Activated CD8-positive, alpha-beta memory T cell treated with anti-CD3 and anti-CD28 coated beads, Interleukin-2, amount 10 ng/mL, durations not matched to agents 7 days and 5 days (primary cell): ENCODE measurements at places on chromosomes 3 and 15. TPM values are rescaled to one million over a fixed set of nuclear protein-coding genes. Genes with fewer than 3 reads are reported as not detected.
A peak's percentile ranks its signal among the peaks of the same experiment; 100 is the strongest.

STRC gene
- 1.1 TPM for total RNA-seq

SORD gene
- 10.7 TPM for total RNA-seq

CHRNA5 gene
- total RNA-seq = 6.8 TPM

RTP1 gene
- total RNA-seq = not detected

TP63 gene
- 0.58 TPM for total RNA-seq

GOLGA8N gene
- 22.9 TPM for total RNA-seq

ATP13A5 gene
- total RNA-seq = not detected

STAB1 gene
- total RNA-seq = not detected

XIRP1 gene
- total RNA-seq = 0.06 TPM

ABHD6 gene
- total RNA-seq = 5.0 TPM

SLC2A2 gene
- not detected for total RNA-seq

GOLGA6L24 gene
- not detected for total RNA-seq

EHD4 gene
- total RNA-seq = 15.6 TPM

DNA sequence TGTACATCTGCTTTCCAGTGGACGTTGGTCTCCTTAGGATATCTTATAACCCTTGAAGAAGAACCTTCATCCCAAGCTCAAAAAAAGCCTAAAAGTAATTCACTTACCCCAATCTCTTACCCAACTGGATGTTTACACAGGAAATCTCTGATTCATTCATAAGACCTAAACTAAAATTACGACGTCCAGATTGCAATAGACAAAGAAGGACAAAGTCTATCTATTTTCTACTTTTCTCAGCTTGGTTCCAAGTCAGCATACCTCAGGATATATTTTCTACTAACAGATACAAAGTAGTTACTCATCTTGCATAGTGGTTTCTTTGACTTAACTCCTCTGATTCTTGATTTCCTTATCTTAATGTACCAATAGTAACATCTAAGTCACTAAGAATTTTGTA, 669.9 kb downstream of the OTOL1 start:
- H3K4me1 ChIP-seq = no peaks in the 10 kb centered on the region
- no peak for DNase-seq
- no peak overlapping the region for H3K4me3 ChIP-seq
- no peak overlapping the region for H3K27ac ChIP-seq
- no peaks in the 10 kb centered on the region for H3K36me3 ChIP-seq
- no peaks in the 10 kb centered on the region for H3K27me3 ChIP-seq

DNA sequence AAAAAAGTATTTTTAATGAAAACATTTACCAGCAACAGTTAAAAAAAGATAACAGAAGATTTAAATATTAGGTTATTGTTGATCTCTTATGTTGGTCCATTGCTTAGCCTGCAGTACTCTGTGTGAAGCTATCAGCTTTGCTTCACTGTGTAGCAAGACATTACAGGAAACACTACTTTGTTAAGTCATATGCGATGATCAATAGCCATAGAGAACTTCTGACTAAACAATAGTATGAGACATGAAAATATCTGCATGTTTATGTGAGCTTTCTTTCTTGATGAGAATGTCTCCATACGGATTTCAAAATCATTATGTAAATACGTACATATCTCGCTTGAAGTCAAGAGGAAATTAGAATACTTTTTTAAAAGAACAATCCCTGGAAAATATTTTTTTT, 27.0 kb upstream of the CAPN3 start:
- no peak overlapping the region for H3K27ac ChIP-seq
- no peaks in the 10 kb centered on the region for H3K27me3 ChIP-seq
- no peaks in the 10 kb centered on the region for H3K4me1 ChIP-seq
- no peak overlapping the region for H3K4me3 ChIP-seq
- H3K36me3 ChIP-seq = peaks cover 26% of the 10 kb centered on the region
- DNase-seq = no peak

DNA sequence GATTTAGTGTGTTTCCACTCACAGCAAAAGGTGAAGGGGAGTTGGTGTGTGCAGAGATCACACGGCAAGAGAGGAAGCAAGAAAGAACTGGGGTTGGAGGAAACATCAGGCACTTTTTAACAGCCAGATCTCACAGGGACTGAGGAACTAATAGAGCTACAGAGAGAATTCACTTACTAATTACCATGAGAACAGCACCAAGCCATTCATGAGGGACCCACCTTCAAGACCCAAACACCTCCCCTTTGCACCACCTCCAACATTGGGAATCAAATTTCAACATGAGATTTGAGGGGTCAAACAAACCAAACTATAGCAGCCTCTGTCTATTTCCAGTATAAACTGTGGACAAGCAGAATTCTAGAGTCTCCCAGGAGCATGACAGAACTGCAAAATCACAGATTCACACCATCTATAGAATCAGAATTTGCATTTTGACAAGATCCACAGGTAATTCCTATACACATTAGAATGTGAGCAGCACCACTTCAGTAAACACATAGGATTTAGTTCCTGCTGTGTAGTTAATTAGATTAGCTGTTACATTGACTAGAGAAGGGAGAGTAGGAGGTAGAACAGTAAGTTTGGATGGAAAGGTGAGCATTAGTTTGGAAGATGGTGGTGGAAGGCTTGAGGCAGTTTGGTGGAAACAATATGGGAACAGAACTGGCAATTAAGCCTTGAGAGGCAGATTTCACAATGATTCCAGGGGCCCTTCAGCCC, 311.7 kb downstream of the NSUN3 start:
- no peak overlapping the region for H3K4me3 ChIP-seq
- H3K36me3 ChIP-seq = no peaks in the 10 kb centered on the region
- no peaks in the 10 kb centered on the region for H3K4me1 ChIP-seq
- H3K27me3 ChIP-seq = no peaks in the 10 kb centered on the region

DNA sequence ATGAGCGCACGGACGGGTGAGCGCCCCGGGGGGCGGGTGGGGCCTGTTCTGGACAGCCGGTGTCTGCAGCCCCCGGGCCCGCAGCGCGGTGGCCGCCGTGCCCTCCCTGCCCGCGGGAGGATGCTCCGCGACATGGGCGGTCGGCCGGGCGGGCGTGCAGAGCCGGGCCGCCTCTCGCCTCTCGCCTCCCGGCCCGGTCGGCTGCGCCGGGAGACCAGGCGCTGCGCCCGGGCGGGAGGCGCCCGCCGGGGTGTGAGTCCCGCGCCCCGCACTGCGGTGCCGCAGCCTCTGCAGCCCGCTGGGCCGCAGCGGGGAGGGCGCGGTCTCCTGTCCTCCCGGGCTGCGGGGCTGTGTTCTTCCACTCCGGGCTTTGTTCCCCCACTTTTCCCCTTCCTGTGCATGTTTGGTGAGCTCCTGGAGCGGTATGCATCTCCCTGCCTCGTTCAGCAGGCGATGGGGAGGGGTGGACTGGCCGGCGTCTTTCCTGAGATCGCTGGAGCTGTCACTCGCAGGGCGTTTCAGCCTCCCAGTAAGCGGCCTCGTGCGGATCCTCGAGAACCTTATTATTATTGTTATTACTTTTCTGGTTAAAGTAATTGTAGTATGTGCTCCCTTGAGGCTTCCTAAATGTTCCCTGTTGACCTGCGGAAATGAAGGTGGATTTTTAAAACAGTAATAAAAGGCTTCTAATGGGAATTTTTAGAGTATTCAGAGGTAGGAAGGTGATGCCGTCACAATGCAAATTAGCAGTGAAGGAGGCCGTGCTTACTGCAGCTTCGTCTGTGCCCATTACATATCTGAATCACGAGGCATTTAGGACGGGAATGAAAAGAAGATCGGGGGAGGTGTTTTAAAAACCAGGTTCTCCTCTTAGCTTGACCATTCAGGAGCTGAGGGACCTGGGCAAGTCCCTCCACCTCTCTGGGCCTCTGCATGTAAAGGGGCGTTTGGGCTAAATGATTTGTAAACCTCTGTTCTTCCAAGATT, 593 bp downstream of the TMOD2 start:
- peaks cover 30% of the 10 kb centered on the region for H3K27me3 ChIP-seq
- H3K4me1 ChIP-seq = peaks cover 36% of the 10 kb centered on the region

GRCh38 chr15:74725845-74726773, 781 bp upstream of the CYP1A1 start:
- peak overlapping the region; percentile 67 for H3K4me3 ChIP-seq
- H3K27me3 ChIP-seq = peaks cover 29% of the 10 kb centered on the region
- peak overlapping the region; percentile 76 for H3K27ac ChIP-seq
- DNase-seq = peak; percentile 77

GRCh38 chr3:111998636-111999483, at the start of gene TAGLN3:
TSS of gene TAGLN3 (plus strand) at chr3:111998922. CDS start at chr3:111999423, 501 bp downstream.
- DNase-seq = no peak
- H3K4me3 ChIP-seq = peak within 1 kb of the TSS; percentile 42
- H3K27ac ChIP-seq = no peak within 1 kb of the TSS
- peaks cover 22% of the 10 kb centered on the region for H3K4me1 ChIP-seq
- H3K27me3 ChIP-seq = no peaks in the 10 kb centered on the region

- no peak for DNase-seq
- no peaks in the 10 kb centered on the region for H3K27me3 ChIP-seq
- H3K4me3 ChIP-seq = no peak overlapping the region
These were observed 105.4 kb downstream of the SCAPER start for GRCh38 chr15:76799760-76800159.

DNA sequence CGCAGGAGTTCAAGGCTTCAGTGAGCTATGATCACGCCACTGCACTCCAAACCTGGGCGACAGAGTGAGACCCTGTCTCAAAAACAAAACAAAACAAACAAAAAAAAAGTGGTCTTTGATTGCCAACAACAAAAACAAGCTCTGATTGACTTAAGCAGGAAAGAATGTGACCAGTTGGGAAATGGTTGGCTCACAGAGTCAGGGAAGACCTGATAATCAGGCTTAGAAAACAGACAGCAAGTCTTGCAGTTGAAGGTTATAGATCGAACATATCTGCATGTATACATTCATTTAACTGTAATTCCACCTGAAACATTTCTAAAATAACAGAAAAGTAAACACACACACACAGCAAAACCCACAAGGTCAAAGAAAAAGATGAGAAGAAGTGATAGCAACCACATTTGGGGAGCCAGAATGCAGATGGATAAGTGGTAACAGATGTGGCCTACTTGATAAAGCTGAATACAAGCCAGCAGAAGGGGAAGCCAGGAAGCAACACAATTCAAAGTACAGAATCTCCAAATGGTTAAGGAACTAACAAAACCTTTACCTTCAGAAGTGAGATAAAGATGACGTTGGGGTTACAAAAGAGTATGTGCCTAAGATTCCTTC, 699.9 kb upstream of the ZNF385D start:
- H3K27me3 ChIP-seq = no peaks in the 10 kb centered on the region
- H3K4me3 ChIP-seq = no peak overlapping the region
- H3K4me1 ChIP-seq = no peaks in the 10 kb centered on the region
- H3K27ac ChIP-seq = no peak overlapping the region
- H3K36me3 ChIP-seq = no peaks in the 10 kb centered on the region

DNA sequence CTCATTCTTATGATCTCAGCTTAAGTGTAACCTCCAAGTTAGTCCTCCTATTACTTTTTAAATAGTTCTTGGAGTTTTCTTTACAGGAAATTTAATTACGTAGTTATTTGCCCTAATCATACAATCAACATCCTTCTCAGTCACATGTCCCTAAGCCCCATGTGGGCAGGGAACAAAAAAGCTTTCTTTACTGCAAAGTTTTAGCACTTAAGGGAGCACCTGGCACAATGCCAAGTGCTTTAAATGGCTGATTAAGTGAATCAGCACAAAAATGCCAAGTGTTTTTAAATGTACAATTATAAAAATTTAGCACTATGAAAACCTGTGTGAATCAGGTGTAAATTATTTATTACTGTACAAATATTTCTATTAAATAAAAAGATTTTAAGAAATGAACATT, 445.3 kb downstream of the C3orf38 start:
- no peak overlapping the region for H3K27ac ChIP-seq
- no peak for DNase-seq
- no peak overlapping the region for H3K4me3 ChIP-seq
- H3K36me3 ChIP-seq = no peaks in the 10 kb centered on the region

GRCh38 chr3:1532935-1533606, 440.2 kb downstream of the CNTN6 start:
- DNase-seq = no peak
- H3K27ac ChIP-seq = no peak overlapping the region
- no peaks in the 10 kb centered on the region for H3K27me3 ChIP-seq
- H3K4me3 ChIP-seq = no peak overlapping the region
- no peaks in the 10 kb centered on the region for H3K4me1 ChIP-seq

DNA sequence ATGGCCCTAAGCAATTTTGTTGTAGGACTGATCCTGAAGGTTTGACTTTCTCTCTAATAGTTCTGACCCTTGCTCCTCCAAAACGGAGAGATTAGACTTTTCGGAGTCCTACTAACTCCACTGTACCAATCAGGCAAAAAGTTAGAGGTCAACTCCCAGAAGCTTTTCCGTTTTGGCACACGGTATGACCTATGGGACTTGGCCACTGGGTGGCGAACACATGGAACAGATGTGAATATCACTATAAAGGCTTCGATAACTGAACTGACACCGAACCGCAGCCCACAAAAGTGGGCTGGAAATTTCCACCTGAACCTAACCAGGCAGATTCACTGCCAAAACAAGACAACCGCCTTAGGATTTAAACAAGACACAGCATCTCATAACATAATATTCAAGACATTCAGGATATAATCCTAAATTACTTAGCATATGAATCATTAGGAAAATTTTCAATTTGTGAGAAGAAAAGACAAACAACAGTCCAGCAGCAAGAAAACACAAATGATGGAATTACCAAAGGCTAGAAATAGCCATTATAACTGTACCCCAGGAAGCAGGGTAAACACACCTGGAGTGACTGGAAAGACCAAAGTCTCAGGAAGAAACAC, 12.2 kb upstream of the TM2D3 start:
- H3K4me1 ChIP-seq = no peaks in the 10 kb centered on the region
- H3K36me3 ChIP-seq = peaks cover 11% of the 10 kb centered on the region
- no peak overlapping the region for H3K4me3 ChIP-seq
- no peak overlapping the region for H3K27ac ChIP-seq
- H3K27me3 ChIP-seq = no peaks in the 10 kb centered on the region

DNA sequence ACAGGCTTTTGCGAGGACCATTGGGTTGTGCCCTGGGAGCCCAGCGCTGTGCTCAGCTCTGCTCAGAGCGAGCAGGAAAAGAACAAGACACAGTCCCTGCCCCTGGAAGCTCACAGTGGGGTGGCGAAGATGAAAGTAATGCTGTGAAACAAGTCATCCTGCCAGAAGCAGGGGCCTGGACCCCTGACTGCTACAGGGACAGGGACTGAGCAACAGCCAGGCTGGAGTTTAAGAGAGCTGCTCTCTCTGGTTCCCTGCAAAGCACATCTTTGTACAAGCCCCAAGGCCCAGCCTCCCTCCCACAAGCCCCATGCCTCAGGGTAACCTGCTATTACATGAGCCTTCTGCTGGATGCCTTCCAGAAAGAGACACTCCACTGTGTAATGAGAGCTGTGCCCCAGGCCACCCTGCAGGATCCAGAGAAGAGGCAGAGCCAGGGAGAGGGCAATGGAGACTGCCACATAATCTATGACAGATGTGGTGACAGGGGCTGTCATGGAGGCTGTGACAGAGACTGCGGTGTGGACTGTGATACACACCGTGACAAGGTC, 7.1 kb upstream of the HCN4 start:
- H3K27ac ChIP-seq = no peak overlapping the region
- H3K4me3 ChIP-seq = no peak overlapping the region
- H3K4me1 ChIP-seq = no peaks in the 10 kb centered on the region
- H3K27me3 ChIP-seq = peaks cover 27% of the 10 kb centered on the region

GRCh38 chr15:42549741-42550392, 1.2 kb downstream of the HAUS2 start:
- DNase-seq = no peak
- peak overlapping the region; percentile 70 for H3K27ac ChIP-seq
- H3K4me1 ChIP-seq = peaks cover 62% of the 10 kb centered on the region
- H3K4me3 ChIP-seq = peak overlapping the region; percentile 95
- peaks cover 25% of the 10 kb centered on the region for H3K36me3 ChIP-seq

- peaks cover 2% of the 10 kb centered on the region for H3K36me3 ChIP-seq
- H3K4me3 ChIP-seq = no peak overlapping the region
- no peak overlapping the region for H3K27ac ChIP-seq
- H3K4me1 ChIP-seq = no peaks in the 10 kb centered on the region
- DNase-seq = no peak
- no peaks in the 10 kb centered on the region for H3K27me3 ChIP-seq
These were observed 188.7 kb upstream of the MBNL1 start for GRCh38 chr3:152079980-152080379.
